Suprapubic skin (tissue), 4 donors: ENCODE measurements at places on chromosomes 1 and 21. TPM values are rescaled to one million over a fixed set of nuclear protein-coding genes. Genes with fewer than 3 reads are reported as not detected.

The SPATA46 gene
- total RNA-seq = not detected

The RGS8 gene
- not detected for total RNA-seq

DNA sequence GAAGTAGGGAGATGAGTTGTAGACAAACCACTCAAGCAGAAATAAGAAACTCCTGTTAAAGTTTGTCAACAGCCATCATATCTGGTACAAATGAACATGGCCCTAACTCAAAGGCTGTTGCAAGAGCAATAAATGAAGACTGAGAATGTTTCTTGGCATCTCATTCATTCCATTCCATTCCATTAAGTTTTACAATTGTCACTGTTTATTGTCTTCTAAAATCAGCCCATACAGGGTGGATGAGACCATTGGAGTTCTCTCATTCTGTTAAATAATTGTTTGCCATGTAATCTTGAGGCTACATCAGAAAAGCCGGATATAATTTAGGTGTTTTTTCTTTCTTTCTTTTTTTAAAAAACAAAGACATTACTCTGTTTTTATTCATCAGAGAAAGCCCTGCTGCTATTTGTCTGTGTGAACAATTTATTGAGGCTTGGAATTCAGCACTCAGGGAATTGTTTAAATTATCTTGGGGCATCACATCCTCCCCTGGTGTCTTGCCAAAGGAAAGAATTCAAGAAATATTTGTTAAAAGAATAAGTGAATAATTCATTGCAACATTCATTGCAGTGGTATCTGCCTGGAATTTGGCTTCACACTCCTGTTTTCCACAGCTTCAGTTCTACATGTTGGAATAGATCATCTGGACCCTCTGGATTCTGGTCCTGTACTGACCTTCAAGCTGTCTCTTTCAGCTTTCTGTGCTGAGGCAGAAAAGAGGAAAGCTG is 604.5 kb downstream of the PLPP3 start:
- H3K36me3 ChIP-seq = no peaks in the 10 kb centered on the region
- H3K27me3 ChIP-seq = no peaks in the 10 kb centered on the region
- peak overlapping the region; percentile 1 for H3K27ac ChIP-seq
- H3K4me1 ChIP-seq = no peaks in the 10 kb centered on the region

DNA sequence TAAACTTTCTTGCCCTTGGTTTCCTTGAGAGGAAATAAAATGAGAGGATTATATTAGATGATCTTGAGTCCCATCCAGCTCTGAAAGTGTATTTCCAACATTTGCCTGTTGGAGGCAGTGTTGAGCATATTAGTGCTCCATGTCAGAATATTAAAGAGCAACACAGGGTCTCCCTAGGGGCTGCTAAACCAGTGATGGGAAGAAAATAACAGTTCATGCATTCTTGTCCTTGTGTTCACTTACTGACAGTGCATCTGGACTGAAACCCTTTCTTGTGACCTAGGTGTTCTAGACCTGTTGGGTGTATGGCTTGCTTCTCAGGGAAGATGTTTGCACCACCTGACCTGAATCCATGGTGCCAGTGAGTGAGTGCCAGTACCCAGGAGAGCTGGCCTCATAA is 124.7 kb upstream of the KIAA0040 start:
- no peak for DNase-seq
- H3K36me3 ChIP-seq = no peaks in the 10 kb centered on the region
- no peak overlapping the region for H3K4me3 ChIP-seq

DNA sequence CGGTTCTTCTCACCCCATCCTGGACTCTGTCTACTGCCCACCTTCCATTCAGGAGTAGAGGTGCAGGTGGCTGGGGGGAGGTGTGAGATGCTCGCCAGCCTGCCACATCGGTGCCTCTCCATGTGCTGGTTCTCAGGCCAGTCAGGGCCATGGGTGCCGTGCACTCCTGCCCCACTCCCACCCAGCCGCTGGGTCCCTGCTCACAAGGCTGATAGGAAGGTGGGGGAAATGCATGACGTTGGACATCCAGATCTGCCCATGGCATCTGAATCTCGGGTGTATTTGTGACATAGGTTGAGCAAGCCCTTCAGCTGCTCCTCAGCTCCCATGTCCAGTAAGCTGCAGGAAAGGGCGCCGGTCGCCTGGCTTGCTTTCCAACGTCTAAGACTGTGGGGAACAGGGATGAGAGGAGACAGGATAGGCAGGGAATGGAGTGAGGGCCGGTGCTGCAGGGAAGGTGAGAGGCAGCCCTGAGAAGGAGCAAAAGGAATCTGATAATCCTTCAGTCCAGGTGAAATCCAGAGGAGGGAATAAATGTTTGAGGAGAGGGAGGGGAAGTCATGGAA is 11.8 kb downstream of the S100A7A start:
- peak; percentile 73 for DNase-seq
- H3K36me3 ChIP-seq = no peaks in the 10 kb centered on the region
- H3K27me3 ChIP-seq = peaks cover 17% of the 10 kb centered on the region
- H3K4me3 ChIP-seq = no peak overlapping the region
- H3K4me1 ChIP-seq = no peaks in the 10 kb centered on the region
- no peak overlapping the region for H3K27ac ChIP-seq
